Activated CD4-positive, alpha-beta T cell treated with anti-CD3 and anti-CD28 coated beads, Interleukin-2, Interleukin-4, amounts not matched to agents 100 ng/mL and 50 ng/mL, durations not matched to agents 16 hours and 8 hours (primary cell): ENCODE measurements at places on chromosomes 7 and 10.

- no peak for DNase-seq
Observed at GRCh38 chr10:43939939-43940820, 291.5 kb upstream of the ZNF32 start.

GRCh38 chr10:45000138-45000751 is 478 bp upstream of the ZNF22 start:
- DNase-seq, result no peak

DNA sequence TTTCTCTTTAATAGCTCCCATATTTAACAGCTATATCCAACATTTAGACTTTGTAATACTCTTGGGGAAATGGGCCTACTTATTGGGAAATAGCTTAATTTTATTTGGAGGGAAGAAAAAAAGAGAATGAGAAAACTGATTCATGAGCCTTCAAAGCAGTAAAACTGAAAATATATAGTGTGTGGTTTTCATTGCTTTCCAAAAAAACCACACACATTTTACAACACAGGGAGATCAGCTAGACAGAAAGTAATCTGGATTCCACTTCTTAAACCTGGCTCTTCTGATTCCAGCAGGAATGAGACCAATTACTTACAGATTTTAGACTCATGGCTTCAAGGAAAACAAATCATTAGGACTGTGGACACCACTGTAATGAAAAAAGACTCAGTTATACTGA is 48.7 kb downstream of the CH25H start:
- no peak for DNase-seq

DNA sequence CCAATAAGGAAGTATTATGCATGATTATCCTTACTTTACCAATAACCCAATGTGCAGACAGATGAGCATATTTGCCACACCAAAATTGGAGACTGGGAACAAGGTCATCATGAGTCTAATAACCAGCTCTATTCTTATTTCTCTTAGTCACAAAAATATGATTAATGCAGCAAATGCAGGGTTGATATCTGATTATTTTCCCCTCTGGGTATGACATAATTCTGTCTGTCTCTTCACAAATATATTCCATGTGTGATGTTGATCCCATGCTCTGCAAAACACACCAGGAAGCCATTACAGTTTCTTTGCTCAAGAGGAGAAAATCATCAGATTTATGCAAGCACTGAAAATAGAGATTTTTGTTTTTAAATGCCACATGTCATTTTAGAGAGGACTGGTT is 196.5 kb upstream of the DGKB start:
- no peak for DNase-seq
